Stimulated activated CD4-positive, alpha-beta T cell treated with anti-CD3 and anti-CD28 coated beads, Interleukin-4, amount 100 ng/mL, for 24 hours (primary cell): ENCODE measurements at places on chromosomes 7 and 10.

DNA sequence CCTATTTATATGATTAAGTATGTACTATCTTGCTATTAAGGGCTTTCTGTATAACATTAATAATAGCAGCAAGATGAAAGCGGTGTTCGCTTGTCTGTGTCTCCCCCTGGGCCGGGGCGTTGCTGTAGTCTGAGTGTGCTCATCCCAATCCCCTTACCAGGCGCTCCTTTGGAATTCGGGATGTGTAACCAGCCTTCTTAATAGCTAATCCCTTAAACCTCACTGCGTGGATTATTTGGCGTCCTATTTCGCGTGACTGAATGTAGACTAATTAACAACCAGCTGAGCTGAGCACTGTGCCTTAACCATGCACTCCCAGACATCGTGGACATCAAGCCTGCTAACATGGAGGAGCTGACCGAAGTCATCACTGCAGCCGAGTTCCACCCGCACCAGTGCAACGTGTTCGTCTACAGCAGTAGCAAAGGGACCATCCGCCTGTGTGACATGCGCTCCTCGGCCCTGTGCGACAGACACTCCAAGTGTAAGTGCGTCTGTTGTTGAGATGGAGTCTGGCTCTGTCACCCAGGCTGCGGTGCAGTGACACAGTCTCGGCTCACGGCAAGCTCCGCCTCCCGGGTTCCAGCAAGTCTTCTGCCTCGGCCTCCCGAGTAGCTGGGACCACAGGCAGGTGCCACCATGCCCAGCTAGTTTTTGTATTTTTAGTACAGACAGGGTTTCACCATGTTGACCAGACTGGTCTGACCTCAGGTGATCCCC is 36.6 kb downstream of the BNIP3 start:
- no peak for DNase-seq

GRCh38 chr10:96616961-96617360 is 30.1 kb upstream of the TM9SF3 start:
- DNase-seq = no peak

DNA sequence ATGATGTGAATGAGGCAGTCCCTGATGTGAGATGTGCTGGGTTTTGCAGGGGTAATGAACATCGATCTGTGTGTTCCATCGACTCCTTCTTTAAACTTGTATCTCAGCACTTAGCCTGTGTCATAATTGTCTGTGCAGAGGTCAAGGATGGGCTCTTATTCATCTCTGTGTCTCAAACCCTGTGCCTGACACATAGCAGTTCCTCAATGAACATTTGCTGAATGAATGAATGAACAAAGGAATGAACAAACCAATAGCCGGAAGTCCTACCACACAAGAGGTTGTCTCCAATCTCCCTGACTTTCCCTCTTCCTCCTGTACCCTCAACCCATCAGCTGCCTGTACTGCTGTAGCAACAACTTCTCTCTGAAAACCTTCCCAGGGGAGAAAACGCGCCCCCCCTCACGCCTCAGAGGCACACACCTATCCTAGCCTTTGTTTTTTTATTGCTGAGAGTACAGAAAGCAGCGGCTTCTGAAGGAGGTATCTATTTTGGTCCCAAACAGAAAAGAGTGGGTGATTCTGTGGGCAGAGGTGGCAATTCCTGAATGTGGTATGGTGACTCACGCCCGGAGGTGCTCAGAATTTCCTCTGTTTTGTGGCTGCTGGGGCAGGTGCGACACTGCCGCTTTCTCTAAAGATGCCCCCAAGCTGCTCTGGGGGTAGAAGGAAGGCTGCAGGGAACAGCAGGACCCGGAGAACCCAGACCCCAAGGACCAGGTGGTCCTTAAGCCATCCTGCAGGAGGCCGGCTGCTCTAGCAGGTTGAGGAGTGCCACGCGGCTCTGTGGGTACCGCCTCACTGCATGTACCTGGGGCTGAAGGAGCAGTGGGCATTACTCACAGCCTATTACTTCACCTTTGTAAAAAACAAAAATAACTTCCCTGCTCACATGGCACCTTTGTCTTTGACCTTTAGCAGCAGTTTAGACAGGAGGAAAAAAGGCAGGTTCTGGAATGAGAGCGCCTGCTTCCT is 9.6 kb downstream of the IL2RA start:
- peak; percentile 89 for DNase-seq

DNA sequence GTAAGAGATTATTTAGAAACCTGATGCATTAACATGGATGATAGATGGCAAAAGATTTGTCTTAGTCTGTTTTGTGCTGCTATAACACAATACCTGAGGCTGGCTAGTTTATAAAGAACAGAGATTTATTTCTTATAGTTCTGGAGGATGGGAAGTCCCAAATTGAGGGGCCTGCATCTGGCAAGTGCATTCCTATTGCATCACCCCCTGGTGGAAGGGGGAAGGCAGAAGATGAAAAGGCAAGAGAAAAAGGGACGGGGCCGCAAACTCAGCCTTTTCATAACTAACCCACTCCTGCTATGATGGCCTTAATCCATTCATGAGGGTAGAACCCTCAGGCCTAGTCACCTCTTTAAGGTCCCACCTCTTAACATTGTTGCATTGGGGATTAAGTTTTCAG is 153.4 kb upstream of the LRGUK start:
- no peak for DNase-seq

DNA sequence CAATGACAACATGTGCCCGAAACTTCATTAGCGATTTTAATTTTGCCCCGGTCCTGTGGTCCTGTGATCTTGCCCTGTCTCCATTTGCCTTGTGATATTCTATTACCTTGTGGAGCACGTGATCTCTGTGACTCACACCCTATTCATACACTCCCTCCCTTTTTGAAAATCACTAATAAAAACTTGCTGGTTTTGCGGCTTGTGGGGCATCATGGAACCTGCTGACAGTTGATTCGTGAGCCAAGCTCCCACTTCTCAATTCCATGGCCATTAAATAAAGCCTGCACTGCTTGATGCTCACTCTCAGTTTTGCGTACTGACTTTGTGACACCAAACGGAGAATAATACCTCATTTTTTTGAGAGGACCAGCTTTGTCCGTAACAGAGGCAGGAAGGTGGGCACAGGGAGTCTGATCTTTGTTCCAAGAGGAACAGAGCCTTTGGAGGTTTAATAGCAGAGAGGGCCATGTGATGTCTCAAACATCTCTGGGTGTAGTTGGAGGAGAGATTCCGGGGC is 3.8 kb upstream of the ADAMTS14 start:
- no peak for DNase-seq

- DNase-seq = no peak
These were observed 6.4 kb upstream of the PRTFDC1 start for GRCh38 chr10:24958721-24959381.

DNA sequence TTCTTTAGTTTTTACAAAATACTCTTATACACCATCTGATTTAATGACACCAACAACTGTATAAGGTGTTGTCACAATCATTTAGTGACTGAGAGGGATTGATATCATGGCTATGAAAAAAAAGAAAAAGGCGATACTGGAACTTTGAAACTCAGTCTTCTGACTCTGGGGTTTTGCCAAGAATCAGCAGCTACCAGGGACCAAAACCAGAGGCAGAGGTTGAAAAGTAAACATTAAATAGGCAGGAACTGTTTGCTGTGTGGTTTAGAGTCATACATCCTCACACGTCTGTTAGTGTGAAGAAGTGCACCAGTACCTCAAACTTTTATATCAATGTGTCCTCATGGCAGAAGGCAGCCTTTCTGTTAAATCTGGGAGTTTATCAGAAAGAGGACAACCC is 19.9 kb upstream of the GGCT start:
- DNase-seq = no peak

- DNase-seq = no peak
These were observed 37.3 kb downstream of the DCLRE1C start for GRCh38 chr10:14916600-14916999.

DNA sequence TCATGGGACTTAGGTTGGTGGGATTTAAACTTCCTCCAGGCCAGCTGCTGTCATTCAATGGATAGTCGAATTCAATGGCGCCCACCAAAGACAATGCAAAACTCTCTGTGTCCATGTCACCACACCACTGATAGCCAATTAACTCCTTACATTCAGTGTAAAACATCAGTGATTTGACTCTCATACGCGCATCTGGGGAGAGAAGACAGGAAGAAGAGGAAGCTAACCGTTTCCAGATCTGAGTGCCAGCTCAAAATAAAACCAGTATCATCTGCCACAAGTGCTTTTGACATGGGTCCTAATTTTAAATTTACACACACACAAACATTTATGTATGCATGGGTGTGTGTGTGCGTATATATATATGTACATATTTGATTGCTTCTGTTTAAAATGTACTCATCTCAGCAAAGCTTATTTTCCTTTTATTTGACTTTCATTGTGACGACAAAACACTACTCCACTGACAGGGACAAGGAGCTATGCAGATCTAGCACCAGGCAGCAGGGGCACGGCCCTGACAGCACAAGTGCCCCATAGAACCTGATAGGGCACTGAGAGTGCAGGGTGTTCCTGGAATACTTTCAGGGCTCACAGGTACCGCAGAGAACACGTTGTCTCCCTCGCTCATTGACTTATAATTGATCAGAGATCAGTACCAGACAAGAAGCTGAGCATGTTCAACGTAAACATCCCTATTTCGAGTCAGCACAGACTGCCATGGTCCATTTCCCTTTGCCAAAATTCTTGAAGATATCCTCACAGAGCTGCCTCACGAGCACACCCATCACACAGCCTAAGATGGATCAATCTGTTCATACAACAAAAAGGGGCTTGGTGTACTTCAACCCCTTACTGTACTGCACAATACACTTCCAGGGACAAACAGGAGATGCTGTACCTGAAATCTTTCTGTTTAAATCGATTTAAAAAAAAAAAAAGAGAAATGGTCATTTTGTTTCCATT is 176.1 kb downstream of the COBL start:
- DNase-seq = no peak

DNA sequence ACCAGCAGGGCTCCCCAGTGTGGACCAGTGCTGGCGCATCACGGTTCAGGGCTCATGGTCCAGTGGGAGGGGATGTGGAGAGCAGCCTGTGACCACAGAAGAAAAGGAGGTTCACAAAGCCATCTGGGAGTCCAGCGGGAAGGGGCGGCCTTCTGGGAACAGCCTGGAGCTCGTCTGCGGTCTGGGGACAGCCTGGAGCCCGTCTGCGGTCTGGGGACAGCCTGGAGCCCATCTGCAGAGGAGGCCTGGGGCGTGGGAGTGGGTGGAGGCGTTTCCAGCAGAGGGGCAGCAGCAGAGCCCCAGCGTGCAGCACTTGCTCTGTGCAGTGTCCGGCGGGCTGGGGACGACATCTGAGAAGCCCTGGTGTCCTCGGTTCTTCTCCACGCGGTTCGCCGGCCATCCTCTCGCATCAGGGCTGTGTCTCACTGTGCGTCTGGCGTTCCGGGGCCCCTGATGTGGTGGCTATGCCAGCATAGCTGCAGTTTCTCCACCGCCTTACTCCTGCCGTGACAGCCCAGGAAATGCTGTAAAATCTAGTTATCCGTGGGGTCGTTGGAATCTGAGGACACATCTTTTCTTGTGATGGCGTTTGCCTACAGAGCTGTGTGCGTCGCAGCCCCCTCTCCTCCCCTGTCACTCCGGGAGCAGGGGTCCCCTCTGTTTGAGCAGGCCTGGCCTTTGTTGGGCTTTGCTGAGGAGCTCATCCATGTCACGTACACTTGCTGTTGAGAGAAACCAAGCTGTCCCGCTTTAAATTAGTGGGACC is 104.6 kb downstream of the INPP5A start:
- no peak for DNase-seq

DNA sequence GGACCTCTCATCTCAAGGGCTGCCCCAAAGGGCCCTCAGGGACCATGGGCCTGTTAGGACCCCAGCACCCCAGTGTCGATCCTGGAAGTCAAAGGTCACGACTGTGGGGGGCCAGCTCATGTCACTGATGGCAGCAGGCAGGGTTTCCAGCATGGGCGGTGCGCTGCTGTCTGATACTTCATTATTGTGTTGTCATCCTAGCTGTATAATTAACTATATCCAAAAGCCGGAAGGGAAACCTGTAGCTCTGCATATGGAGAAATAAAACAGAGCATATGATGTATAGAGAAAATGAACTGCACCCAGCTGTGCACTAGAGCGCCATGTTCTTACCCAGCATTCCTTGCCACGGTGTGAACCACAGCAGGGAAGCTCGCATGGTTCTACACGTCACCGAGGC is 196.3 kb downstream of the EBF3 start:
- no peak for DNase-seq

DNA sequence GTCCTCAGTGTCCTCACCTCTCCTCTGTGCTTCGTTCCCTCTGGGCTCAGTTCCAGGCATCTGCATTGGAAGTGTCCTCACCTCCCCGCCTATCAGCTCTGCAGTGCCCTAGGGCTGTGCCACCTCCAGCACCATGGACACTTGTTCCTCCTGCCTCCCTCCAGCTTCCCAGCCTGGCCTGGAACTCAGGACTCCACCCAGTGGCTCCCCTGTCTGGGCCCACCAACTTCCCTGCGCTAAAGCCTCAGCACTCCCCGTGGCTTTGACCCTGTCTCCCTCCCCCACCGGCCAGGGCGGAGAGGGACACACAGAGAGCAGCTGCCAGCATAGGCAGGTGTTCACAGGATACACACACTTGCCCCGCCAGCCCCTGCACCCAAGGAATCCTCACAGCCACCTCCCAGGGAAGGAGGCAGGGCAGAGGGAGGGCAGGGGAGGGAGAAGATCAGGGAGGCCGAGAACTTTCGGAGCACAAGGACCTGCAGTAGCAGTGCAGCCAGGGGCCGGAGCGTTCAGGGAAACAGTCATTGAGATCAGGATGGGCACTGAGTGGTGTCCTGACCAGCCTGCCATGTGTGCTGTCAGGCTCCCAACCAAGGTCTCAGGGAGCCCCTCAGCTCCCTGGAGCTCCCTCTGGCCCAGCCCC is 31.3 kb downstream of the ANXA8 start:
- no peak for DNase-seq

DNA sequence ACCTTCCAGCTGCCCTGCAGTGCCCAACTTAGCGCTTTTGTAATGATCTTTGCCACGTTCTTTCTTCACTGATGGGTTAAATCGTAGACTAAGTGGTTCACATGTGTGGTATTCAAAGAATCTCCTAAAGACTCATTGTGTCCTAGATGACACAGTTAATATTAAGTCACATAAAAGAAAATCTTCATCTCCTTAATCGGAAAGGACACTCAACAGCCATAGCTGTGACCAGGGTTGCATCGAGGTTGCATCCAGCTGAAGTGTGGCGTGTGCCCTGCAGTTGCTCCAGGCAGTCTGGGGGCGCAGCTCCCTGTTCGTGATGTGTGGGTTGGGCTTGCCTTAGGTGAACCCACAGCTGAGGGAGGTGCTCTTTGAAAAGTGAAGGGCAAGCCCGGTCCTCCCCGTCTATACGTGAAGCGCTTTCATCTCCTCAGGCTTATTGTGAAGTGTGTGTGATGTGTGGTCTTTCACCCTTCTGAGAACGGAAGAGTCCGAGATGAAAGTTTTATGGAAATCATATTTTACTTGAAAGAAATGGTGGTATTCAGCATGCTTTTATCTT is 122.7 kb downstream of the TRRAP start:
- no peak for DNase-seq

- peak; percentile 27 for DNase-seq
These were observed 10.9 kb downstream of the TECPR1 start for GRCh38 chr7:98240961-98241673.
